CD4-positive, alpha-beta T cell treated with Interleukin-6 at 100 ng/mL for 8 hours (primary cell): ENCODE measurements at places on chromosomes 12 and 14.

GRCh38 chr12:8905546-8905945 lies 8.8 kb upstream of the PHC1 start:
- DNase-seq: no peak

GRCh38 chr14:73722581-73722980 lies 8.4 kb upstream of the PNMA1 start:
- DNase-seq: no peak

DNA sequence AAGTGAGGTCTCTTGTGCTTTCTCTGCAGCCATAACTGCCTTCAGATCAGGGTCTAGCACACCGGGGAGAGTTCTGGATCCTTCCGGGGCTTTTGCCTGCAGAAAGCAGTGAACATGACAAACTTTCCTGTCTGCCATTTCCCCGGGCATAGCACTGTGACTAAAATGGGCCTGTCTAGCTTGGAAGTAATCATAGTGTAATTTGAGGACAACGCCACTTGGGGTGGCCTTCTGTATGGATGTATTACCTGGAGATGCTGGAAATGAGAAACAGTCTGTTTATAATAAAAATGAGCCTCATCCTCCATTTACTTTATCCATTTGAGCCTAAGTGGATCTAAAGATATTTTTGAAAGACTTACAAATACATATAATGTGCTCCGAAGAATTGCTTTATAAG lies 453.7 kb downstream of the VRK1 start:
- no peak for DNase-seq

DNA sequence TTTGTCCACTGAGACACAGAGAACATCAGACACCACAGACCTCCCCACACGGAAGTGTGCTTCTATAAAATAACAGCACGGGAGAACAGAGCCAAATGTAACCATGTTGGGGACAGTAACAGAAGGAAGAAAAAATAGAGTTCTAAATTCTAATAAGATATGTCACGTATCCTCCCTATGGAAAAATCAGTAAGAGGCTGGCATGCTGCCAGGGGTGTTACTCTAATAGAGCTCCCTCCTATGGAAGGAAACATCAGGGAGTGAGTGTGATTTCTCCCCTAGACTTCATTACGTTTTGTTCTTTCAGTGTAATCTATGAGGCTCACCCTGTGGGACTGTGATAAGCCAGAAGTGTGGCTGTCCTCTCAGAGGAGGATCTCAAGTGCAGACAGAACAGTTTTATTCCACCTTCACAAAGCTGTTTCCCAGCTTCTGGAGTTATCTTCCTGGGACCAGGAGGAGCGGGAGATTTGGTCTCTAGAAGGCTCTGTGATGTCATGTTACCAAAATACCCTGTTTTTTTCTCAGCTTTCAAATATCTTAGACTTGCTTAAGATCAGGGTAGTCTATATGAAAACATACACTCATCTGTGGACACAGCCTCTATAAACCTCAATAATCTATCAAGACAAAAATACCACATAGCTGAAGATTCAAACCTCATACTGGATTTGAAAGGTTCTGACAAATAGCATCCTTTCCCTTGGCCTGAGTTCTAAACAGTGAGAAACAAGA lies 69.3 kb downstream of the ZFC3H1 start:
- no peak for DNase-seq

DNA sequence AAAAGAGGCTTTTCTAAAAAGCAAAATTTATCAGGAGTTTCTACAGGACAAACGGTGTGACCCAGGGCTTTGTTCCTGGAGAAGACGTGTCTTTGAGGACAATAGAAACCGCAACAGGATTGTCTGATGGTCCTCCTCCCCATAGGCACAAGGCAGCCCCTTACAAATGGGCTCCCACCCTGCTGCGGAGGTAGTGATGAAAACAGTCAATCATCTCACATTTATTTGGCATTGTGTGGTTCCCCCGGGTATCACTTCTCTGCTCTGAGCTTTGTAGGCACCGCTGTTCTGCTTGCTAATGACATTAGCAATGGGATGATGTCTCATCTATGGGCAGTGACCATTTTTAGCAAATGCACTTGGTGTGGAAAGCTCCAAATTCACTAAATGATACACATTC lies 155.5 kb upstream of the TMPO start:
- no peak for DNase-seq
